ENCODE measurements at places on chromosomes 11 and 22.

- no peak for DNase-seq
Observed at GRCh38 chr11:21007297-21007696, 337.9 kb downstream of the NELL1 start.

GRCh38 chr22:28051787-28052356 lies 132.8 kb upstream of the PITPNB start:
- DNase-seq, result peak; percentile 17

DNA sequence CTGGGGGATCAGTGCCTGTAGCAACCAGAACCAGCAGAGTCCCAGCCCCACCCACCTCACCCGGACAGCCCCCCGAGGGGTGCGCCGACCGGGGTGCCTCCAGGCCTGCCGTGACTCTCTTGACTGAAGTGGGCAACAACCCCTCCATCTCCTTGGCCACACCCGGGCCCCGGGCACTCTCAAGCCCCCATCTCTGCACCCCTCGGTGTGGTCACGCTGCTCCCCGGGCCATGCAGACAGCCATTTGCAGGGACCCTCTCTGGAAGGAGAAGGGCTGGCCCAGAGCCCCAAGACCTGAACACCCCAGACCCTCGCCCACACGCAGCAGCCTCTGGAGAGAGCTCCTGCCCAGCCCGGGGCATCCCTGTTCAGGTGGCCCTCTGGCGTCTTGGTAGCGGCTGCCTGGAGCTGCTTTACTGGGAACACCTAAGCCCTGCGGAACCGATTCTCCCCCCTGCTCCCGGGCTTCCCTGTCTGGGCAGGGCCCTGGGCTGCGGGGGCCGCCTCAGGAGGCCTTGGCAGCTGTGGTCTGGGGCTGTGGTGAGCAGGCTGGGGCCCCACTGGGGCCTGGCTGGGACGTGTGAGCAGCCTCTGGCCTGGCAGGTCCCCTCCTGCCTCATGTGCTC lies 84.9 kb downstream of the WNT7B start:
- no peak for DNase-seq

GRCh38 chr11:111923951-111924350 lies 5.2 kb downstream of the C11orf52 start:
- DNase-seq, result no peak

DNA sequence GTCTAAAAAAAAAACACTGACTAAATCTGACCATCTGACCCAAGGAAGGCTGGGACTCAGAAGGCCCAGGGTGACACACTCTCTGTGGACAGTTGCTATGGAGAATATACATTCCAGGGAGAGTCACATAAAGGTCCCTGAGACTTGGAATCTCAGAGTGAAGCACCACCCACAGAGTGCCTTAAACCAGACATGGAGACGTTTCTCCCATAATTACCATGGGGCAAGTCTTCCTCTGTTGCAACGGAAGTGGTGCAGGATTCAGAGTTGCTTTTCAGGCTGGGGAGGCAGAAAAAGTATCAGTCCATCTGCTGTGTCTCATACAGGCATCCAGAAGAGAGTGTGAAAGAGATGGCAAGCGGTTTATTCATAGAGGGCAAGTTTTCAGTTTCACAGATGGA lies 58.7 kb upstream of the SLN start:
- no peak for DNase-seq

DNA sequence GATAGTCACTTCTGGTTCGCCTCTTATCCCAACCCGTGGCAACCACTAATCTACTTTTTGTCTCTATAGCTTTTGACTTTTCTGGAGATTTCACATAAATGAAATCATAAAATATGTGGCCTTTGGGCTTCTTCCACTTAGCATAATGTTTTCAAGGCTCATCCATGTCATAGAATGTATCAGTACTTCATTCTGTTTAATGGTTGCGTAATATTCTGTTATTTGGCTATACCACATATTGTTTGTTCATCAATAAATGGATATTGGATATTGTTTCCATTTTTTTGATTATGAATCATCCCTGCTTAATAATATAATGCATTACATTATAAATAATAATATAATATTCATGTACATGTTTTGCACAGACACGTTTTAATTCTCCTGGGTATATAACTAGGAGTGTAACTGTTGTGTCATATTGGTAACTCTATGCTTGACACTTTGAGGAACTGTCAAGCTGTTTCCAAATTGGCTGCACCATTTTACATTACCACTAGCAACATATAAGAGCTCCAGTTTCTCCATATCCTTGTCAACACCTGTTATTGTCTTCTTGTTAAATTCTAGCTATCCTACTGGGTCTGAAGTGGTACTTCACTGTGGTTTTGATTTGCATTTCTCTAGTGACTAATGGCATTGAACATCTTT lies 181.5 kb downstream of the CADM1 start:
- DNase-seq, result no peak

GRCh38 chr22:47053013-47053725 lies 290.7 kb downstream of the TBC1D22A start:
- DNase-seq, result no peak

- DNase-seq, result no peak
Observed at GRCh38 chr11:103552086-103552485, 442.9 kb downstream of the DYNC2H1 start.

- no peak for DNase-seq
Observed at GRCh38 chr11:786235-787083, 3.4 kb downstream of the CEND1 start.

- DNase-seq, result no peak
Observed at GRCh38 chr11:117212697-117213355, 13.7 kb downstream of the TAGLN start.

DNA sequence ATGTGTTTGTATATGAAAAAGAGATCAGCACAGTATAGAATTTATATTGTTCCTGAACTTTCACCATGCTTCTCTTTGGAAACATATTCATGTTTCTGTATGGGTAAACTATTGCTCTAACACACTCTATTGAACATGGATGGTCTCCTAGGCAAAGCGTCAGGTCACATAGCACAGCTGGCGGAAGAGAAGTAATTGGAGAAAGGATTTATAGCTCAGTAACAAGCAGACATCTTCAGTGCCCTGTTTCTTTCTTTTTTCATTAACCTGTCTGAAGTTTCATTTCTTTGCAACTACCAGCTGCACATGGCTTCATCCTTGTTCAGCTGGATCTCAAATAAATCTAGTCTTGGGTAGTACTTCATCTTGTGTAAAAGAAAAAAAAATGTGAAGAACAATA lies 84.4 kb upstream of the TRPC6 start:
- no peak for DNase-seq

GRCh38 chr22:37324340-37325038 lies 42.2 kb downstream of the CYTH4 start:
- peak; percentile 27 for DNase-seq

All from nucleus accumbens (tissue), 56 donors.